ENCODE measurements at places on chromosomes 7 and 10.
A peak's percentile ranks its signal among the peaks of the same experiment; 100 is the strongest.

- DNase-seq = no peak
Observed at GRCh38 chr7:127658970-127659630, 7.1 kb downstream of the SND1 start.

DNA sequence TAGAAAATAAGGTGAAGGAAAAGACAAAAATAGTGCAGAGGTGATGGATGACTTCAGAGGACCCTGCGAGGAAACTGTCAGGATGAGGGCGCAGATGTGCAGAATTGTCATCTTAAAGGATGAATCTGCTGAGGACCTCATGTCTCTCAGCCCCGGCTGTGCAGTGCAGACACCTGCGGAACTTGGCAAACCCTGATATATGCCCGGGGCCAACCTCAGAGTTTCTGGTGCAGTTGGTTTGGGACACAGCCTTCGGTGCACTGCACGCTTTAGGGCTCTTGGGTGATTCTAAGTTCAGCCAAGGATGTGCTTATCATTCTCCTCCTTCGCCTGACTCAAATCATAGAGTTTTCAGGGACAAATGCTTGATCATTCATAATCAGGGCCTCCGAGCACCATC lies 310.1 kb downstream of the TCERG1L start:
- no peak for DNase-seq

DNA sequence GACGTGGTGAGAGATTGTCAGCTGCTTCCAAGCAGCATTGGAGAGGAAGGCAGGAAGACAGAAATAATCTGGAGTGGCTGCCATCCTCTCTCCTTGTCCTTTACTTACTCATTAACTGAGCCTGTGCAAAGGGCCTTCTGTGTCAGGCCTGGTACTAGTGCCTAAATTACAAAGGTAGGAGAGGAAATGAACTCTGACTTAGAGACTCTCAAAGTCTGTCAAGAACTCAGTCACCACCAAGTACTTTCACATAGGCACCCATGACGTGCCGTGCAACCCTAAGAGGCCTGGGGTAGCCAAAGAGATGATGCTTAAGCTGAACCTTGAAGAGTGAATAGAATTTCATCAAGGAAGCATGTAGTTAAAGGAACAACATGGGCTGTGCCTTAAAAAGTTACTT lies 866.9 kb downstream of the LRMDA start:
- no peak for DNase-seq

DNA sequence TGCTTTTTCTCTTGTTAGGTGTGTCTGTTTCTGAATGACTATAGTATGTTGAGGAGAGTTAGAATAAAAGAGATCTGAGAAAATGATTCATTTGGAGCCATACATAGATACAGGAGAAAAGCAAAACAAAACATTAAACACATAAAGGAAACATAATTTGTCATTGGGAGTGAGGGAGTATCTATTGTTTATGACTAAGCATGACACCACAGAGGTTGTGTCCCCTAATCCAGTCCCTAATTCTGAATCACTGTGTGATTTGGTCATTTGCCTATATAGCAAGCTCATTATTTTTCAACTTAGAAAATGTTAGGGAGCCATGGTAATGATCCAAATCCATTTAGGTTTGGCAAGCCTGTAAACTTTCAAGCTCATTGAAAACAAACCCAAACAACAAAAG lies 132.3 kb upstream of the BMPER start:
- DNase-seq = peak; percentile 76

- no peak for DNase-seq
Observed at GRCh38 chr10:92440578-92440977, 133.3 kb downstream of the IDE start.

GRCh38 chr7:90723233-90723632 lies 127.1 kb downstream of the CDK14 start:
- DNase-seq = no peak

DNA sequence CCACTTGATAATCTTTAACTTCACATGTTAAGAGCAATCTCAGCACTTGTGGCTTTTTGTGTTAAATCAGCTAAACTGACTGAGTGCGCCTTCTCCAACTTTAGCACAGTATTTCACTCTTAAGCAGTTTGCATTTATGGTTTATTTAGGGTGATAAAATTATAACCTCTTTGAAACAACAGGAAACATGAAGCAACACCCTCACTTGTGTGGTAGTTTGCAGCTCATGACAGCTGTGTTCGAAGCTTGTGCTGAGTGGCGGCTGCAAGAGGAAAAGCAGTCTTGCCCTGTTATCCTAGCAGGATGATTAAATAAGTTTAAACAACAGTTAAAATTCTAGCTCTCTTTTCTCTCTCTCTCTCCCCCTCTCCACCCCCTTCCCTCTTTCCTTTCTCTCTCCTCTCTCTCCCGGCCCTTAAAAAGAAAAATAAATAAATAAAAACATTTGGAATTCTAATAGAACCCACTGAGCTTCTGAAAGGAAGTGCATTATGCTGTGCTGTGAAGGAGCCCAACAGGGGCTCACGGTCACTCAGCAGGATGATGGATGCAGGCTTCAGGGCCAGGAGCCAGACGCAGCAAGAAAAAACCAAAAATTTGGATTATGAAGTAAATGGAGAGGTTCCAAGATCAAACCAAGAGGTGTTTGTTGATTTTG lies 25.2 kb downstream of the OGDH start:
- no peak for DNase-seq

- DNase-seq = no peak
Observed at GRCh38 chr10:60942134-60942787, 1.7 kb downstream of the RHOBTB1 start.

DNA sequence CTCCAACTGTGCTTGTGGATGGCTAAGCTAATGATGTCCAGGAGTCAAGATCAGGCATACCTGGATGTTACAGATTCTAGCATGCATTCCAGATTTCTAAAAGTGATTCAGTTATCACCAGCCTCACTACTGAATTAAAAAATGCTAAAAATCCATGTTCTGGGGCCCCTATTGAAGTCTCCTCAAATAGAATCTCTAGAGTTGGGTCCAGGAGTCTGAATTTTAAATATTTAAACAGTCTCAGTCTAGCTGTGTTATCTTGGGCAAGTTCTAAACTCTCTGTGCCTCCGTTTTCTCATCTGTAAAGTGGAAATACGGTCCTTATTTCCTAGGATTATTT lies 5.0 kb downstream of the ARID5B start:
- DNase-seq = no peak

DNA sequence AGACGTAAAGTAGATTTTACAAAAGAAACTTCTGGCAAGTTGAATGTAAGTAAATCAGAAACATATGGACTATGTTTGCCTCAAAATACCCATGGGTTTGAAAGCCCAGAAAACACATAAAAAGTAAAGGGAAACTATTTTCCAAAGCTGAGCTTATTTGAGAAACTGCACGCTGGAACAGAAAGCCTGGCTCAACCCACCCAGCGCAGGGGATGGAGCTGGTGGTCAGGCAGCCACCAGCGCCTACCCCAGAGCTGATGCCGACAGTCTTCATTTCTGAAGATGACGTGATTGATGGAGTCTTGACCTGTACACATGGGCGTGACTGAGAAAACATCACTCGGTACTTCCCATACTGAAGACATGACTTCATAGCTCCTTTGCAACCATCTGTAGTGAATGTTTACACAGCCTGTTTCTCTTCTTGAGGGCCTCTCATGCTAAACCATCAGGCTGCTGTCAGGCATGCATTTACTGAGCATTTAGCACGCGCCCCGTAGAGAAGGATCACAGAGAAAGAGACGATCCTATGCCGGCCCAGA lies 232.6 kb upstream of the AUTS2 start:
- DNase-seq = peak; percentile 48

- DNase-seq = peak; percentile 69
Observed at GRCh38 chr7:114988755-114989375, 67.0 kb downstream of the MDFIC start.
